ENCODE measurements at places on chromosomes 4 and X.
A peak's percentile ranks its signal among the peaks of the same experiment; 100 is the strongest.

GRCh38 chrX:39063037-39063436 lies 261.8 kb downstream of the MID1IP1 start:
- no peak for DNase-seq

GRCh38 chrX:49072712-49073095 lies 1.1 kb downstream of the PRAF2 start:
- DNase-seq = no peak

GRCh38 chr4:1711055-1711570 lies 1.0 kb downstream of the SLBP start:
- DNase-seq = no peak

DNA sequence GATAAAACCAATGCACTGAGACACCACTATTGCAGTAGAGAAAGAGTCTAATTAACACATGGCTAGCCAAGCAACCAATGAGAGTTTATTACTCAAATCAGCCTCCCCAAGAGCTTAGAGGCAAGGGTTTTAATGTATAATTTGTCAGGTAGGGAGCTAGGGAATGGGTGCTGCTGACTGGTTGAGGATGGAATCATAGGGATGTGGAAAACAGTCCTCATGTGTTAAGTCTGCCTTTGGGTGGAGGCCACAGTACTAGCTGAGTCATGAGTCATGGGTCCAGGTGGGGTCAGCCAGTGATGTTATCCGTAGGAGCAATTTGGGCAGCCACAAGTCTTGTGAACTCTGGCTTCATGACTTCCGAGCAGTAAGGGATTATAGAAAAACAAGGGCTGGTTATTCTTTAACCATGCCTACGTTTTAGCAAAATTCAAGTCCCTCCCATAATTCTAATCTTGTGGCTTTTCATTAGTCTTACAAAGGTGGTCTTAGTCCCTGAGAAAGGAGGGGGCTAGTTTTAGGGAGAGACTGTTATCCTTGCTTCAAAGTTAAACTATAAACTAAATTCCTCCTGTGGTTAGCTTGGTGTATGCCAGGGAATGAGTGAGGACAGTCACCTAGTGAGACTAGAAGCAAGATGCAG lies 25.1 kb upstream of the PLAC8 start:
- DNase-seq = no peak

DNA sequence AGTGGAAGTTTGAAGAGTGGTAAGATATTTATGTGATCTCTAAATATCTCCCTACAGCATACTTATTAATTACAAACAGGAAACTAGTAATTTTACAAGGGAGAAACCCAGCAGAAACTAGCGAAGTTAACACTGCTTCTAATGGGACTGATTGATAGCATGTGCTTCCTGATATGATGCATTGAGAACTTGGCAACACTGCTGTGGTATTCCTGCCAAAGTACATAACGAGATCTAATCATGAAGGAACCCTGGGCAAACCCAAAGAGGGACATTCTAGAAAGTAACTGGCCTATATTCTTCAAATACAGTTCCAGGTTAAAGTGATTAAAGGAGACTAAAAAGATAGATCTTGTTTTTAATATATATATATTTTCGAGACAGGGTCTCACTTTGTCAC lies 4.6 kb upstream of the GPR34 start:
- DNase-seq = no peak

GRCh38 chrX:5155301-5155700 lies 1073.4 kb downstream of the NLGN4X start:
- DNase-seq = no peak

DNA sequence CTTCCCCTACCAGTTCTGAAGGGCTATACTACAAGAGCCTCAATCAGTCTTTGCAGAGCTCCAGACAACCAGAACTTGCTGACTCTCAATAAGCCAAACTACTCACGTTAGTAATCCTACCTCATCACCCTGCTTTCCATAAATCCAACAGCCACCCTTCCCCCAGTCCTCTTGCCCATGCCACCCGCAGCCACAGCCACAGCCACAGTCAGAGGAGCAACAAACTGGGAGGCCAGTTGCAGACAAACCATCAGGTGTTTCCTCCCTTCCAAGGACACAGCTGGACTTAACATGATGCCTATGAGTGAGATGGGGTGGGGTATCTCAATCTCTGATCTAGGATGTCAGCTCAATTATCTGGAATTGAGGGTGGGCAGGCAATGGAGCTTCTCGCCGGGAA lies 1.0 kb downstream of the GABRA3 start:
- DNase-seq = no peak

GRCh38 chrX:34371754-34372153 lies 239.6 kb upstream of the FAM47A start:
- no peak for DNase-seq

- no peak for DNase-seq
Measured at GRCh38 chr4:151641167-151641566, 119.6 kb downstream of the GATB start.

DNA sequence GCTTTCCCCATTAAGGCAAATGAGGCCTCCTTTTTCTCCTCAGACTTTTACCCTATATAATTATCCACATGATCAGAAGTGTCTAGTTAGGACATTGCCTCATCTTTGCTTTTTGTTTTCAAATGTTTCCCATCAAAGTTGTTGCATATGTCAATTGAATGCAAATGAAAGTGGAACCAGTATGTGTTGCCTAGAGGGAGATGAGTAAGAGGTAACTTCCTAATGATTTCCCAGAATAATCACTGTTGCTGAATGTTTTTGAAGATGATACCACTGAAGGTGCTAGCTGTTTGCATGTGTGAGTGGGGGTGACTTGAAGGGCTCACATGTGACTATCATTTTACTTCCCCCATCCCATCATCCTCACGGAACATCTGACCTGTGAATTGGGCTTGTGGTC lies 33.9 kb downstream of the PAK3 start:
- DNase-seq = no peak

- DNase-seq = no peak
Measured at GRCh38 chr4:90215286-90215685, 88.1 kb downstream of the CCSER1 start.

DNA sequence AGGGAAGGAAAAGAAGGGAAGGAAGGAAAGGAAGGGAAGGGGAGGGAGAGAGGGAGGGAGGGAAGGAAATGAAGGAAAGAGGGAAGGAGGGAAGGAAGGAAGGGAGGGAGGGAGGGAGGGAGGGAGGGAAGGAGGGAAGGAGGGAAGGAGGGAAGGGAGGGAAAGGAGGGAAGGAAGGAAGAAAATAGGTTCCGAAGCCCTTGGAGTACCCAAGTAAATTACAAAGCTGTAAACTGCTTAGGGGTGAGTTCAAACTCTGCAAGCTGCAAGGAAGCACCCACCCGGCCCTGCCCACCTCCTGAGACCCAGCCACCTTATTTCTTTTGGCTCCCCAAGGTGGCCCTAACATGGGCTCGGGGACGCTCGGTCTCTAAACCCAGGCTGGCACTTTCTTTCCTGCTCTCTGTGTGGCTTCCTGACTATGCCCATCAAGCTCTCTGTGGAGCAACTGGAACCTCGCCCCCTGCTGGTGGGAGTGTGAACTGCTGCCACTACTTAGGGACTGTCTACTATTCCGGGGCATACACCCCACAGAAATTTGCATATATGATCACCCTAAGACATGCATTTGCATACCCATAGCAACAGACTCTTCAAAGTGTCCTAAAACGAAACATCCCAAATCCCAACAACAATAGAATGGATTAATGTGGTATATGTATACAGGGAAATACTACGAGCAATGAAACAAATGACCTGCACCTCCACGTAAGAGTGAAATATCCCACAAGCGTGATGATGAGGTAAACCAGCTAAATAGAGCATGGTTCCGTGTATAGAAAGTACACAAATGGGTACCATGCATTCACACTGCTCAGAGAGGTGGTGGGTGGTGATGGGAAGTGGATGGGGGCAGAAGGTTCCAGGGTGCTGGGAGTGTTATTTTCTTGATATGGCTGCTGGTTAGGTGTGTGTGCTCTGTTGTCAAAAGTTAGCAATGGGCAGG lies 151.7 kb upstream of the TBL1X start:
- no peak for DNase-seq

- no peak for DNase-seq
Measured at GRCh38 chrX:9578083-9578779, 113.4 kb downstream of the TBL1X start.

DNA sequence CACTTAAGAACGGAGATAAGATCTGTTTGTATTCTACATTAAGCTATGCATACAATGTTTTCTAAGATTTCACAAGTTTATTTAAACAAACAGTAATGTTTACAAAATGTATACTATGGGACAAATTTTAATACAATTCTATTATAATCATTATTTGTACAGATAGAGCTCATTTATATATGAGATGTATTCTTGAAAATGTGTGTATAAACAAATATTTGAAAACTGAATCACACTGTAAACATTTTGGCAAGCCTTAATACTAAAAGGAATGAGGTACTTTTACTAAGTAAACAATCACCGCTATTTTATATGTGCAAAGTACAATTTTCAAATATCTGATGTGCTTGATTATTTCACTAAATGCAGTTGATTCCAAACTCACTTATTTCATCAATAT lies 119.2 kb upstream of the MAB21L2 start:
- no peak for DNase-seq

DNA sequence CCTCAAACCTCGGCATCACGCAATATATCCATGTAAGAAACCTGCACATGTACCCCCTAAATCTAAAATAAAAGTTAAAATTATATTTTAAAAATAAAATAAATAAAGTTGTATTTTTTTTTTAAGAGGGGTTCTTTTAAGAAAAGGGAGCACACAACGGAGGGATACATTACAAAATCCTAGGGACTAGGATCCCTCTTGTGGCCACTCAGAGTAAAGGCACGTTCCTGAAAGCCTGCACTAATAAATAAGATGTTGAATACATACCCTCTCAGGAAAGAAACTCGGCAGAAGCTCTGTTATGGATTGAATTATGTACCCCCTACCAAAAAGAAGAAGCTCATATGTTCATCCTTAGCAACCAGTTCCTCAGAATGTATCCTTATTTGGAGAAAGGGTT lies 50.9 kb upstream of the PRDX4 start:
- DNase-seq = peak; percentile 3

DNA sequence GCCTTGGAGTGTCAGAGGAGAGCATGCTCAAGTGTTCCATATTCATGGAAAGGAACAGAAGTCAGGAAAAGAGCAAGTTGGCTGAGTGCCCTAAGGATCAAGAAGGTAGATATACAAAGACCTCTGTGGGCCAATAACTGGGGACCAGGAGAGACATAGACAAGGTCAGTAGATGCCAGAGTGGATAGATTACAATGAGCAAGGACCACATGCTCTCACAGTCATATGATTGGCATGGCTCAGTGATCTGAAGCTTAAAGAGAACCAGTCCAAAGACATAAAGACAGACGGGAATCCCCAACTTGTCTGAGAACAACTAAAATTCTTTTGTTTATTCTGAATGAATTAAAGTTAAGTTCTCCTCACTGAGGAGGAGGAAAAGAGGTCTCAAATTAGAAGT lies 289.7 kb downstream of the HS3ST1 start:
- DNase-seq = no peak

- no peak for DNase-seq
Measured at GRCh38 chr4:113052379-113052951, 3.0 kb downstream of the ANK2 start.

DNA sequence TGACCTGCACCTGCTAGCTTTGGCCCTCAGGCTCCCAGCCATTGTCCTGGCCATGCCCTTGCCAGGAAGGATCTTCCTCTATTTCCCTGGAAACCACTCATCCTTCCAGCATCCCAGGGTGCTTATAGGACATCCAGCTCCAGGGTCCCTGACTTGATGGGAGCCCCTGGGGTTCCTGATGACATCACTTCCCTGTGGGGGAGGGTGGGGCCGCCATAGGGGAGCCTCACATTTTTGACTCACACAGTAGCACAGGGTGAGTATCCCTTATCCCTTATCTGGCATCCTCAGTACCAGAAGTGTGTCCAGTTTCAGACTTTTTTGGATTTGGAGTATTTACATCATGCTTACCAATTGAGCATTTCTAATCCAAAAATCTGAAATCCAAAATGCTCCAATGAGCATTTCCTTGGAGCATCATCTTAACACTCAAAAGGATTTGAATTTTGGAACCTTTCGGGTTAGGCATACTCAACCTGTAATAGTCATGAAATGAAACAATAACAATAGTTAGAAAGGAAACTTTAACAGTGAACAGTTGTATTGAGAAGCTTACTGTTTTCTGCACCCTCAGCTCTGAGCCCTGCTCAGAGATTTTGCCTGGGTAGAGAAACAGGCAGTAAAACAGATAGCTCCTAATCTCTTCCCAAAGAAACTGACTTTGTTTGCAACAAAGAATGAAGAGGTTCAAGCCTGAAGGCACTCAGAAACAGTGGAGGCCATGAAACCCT lies 22.1 kb downstream of the TNIP2 start:
- no peak for DNase-seq

- DNase-seq = no peak
Measured at GRCh38 chrX:50910685-50911176, at the start of gene BMP15. Gene BMP15 (plus strand): TSS chrX:50910735. CDS start chrX:50910784, 49 bp downstream.

DNA sequence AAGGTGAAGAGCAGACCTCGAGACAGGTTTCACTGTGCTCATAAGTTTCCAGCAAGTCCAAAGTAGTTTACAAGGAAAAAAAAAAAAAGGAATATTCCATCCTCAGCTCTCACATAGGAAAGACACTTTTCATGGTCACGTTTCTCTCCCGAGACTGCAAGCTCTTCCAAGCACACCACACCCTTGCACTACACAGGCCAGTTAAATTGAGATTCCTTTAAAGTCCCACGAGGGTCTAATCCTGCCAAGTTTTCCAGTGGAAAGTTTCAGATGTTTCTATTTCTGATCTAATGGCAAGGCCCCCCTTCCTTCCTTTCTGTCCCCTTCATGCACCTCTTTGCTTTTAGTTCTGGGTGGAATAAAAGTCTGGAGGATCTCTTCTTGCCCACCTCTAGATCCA lies 67.9 kb upstream of the PCDH19 start:
- DNase-seq = no peak

GRCh38 chr4:13983189-13983790 lies 355.8 kb upstream of the BOD1L1 start:
- DNase-seq = no peak

DNA sequence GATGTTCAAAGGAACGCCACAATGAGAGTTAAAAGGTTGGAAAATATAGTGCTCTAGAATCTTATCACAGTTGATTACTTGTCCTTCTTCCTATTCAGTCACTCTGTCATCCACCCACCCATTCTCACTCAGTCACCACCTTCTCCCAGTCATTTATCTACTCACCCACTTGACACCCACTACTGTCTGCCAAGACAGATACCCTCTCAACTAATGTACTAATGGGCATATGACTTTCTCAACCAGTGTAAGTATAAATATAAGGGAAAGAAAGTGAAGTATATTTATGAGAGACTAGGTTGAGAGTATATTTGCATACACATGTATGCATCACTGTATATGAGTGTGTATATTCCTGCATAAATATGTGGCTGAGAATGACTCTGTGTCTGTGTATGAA lies 20.0 kb downstream of the MID2 start:
- no peak for DNase-seq

DNA sequence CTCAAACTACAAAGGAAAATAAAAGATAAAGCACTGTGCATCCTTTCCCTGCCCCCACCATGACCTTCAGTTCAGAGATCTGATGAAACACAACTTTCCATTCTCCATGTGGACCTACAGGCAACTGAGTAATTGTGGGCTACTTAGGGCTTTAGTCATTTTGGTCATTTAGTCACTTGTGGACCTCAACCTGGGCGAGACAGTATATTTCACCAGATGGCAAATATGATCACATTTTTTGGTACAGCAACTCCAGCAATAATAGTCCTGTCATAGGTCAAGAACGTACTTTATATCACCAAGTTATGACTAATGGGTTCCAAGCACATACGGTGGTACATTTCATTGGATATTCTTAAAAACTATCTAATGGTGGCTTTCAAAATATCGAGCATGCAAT lies 141.2 kb downstream of the PDGFC start:
- DNase-seq = no peak
